ENCODE measurements at places on chromosomes 7 and 10.

GRCh38 chr7:132082394-132082793, 493.9 kb downstream of the PLXNA4 start:
- no peak for DNase-seq

- DNase-seq = no peak
Observed at GRCh38 chr7:135467207-135467711, 42.6 kb downstream of the CNOT4 start.

DNA sequence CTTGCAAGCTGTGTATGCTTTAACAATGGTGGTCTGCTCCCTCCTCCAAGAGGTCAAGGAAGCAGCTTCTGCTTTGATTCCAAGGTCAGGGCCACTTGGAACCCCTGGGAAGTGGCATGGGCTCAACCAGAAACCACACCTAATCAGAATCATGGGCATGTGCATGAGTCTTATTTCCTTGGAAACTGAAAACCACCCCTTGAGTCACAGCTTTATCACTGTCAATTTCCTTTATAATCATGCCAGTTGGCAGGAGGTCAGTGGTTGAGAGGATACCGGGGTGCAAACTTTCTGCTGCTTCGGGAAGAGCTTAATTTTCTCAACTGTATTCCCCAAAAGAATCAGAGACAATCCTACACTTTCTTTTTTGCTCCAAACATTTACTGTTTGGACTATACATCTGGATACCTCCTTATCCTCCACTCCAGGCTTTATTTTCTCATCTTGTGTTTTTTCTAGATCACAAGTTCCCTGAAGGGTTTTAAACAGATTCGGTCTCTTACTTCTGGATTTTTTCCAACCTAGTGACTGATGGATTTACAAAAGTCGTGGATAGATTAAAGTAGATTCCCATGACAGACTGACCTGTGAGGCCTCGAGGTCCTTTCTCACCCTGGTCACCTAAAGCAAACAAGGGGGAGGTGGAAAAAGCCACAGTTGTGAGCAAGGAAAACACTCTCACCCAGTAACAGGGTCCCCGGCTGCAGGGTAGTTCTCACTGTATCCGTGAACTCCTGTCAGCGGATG, 36.0 kb downstream of the COL17A1 start:
- no peak for DNase-seq

DNA sequence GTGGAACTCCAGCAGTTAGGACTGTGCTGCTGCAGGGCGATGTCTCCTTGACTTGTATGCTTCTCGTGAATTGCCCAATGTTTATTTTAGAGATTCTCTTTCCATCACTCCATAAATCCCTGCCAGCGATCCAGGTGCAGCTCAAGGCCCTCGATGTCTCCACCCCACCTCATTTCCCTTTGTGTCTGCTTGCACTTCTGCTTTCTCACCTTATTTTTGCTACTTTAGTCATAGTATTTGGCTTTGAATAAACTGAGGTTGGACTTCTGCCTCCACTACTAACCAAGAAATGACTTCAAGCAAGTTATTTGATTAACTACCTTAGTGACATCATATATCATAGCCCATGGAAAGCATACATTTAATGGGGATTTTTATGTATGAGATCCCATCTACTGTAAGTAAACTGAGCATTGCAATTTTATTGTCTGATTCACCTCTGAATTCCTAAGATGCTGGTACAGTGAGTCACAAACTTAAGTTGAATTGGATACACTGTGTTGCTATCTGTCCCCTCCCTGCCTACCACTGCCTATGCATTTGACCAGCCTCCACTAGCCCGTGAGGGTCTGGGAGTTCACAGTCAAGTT, 255.8 kb downstream of the ABCA13 start:
- DNase-seq = no peak

- no peak for DNase-seq
Observed at GRCh38 chr7:115087437-115087836, 165.5 kb downstream of the MDFIC start.

DNA sequence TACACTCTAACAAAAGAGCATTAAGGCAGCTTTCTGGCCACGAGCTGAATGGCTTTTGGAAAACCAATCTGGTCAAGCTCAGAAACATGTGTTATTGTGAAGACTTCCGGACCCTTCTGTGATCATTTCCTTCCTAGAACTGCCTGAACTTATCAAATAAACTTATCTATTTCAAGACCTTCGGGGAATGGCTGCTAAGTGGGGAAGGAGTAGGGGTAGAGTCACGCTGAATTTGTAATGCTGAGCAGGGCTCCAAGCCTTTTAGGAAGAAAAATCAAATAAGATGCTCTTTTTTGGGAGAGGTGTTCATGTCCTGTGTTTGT, 56.6 kb downstream of the PAPSS2 start:
- DNase-seq = no peak

DNA sequence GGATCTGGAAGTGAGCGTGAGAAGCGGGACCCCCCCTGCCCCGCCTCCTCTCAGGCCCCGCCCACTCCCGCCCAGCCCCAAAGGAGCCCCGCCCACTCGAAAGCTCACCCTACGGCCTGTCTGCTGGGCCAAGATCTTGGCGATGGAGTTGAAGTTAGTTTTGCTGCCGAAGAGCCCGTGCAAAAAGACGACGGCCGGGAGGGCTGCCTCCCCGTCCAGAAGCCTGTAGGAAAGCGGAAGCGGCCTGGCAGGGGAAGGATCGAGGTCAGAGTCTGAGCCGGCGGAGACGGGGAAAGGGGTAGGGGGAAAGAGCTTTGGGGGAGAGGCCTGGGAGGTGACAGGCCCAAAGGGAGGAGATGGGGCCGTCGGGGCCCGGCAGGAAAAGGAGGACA, 386 bp downstream of the ABHD11 start:
- peak; percentile 81 for DNase-seq

DNA sequence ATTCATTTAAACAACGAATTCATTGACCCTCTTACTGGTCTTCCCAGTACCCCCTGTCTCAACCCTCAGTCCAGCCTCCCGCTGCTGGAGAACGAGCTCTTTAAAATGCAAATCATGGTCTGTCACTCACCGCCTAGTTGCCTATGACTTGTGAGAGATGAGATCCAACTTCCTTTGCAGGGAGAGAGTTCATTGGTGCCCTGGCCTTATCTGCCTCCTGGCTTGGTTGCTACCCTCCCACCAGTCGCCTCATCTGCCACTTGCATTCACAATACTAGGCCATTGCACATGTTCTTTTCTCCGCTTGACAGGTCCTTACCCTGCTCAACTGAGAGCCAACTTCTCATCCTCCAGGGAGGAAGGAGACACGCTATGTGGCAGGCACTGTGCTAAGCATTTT, 54.0 kb upstream of the MXI1 start:
- DNase-seq = no peak

GRCh38 chr7:8386926-8387550, 46.4 kb upstream of the NXPH1 start:
- no peak for DNase-seq

DNA sequence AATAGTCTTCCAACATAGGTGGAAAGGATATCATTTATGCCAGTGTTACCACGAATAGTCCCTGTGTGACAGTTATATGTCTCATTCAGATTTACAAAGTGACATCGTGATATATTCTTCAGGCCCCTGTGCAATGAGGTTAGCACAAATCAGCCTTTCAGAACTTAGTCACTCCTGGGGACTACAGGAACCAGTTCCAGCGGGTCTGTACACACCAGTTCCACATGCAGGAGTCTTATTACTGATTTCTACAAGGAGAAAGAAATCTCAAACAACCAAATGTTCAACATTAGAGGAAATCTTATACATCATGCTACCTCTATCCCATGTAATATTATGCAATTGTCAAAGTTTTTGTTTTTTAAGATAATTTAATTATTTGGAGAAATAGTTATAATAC, 4.4 kb upstream of the WDR91 start:
- DNase-seq = no peak

GRCh38 chr7:145848691-145849090, 267.9 kb upstream of the CNTNAP2 start:
- no peak for DNase-seq

DNA sequence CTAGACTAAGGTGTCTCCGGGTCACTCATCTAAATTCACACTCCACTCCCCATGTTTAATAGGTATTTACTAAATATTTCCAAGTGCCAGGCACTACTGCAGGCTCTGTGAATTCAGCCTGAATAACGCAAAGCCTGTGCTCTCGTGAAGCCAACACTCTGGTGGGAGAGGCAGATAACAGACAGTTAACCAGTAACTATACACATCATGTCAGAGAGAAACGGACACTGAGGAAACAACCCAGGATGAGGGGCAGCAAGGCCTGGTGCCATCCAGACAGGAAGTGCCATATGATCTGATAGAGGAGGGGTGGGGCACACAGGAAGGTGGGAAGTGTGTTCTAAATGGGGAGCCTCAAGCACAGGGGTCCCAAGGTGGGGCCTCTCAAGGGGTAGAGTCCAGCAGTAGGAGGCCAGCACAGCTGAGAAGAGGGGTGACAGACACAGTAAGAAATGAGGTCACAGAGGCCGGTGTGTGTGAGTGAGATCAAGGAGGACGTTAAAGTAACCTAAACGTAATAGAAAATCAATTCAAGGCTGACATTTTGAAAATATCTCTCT, 85.3 kb downstream of the LARP4B start:
- no peak for DNase-seq

DNA sequence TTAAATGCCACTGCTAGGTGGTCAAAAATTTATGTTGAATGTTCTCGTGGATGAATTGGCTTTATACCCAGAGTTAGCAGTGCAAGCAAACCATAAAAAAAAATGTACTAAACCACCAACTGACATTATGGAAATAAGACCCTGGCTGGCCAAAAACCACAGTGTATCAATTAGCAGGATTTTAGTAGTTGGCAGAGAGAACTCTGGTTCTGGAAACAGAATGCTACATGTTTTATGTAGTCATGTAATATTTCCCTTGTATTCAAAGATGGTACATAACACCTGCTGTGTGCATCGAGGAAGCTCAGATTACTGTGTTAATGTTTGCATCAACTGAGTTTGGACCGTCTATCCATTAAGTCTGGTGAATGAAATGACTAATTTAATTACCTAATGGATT, 618.5 kb downstream of the CCSER2 start:
- DNase-seq = no peak

GRCh38 chr10:74371696-74372095, 220.7 kb downstream of the ADK start:
- DNase-seq = no peak

DNA sequence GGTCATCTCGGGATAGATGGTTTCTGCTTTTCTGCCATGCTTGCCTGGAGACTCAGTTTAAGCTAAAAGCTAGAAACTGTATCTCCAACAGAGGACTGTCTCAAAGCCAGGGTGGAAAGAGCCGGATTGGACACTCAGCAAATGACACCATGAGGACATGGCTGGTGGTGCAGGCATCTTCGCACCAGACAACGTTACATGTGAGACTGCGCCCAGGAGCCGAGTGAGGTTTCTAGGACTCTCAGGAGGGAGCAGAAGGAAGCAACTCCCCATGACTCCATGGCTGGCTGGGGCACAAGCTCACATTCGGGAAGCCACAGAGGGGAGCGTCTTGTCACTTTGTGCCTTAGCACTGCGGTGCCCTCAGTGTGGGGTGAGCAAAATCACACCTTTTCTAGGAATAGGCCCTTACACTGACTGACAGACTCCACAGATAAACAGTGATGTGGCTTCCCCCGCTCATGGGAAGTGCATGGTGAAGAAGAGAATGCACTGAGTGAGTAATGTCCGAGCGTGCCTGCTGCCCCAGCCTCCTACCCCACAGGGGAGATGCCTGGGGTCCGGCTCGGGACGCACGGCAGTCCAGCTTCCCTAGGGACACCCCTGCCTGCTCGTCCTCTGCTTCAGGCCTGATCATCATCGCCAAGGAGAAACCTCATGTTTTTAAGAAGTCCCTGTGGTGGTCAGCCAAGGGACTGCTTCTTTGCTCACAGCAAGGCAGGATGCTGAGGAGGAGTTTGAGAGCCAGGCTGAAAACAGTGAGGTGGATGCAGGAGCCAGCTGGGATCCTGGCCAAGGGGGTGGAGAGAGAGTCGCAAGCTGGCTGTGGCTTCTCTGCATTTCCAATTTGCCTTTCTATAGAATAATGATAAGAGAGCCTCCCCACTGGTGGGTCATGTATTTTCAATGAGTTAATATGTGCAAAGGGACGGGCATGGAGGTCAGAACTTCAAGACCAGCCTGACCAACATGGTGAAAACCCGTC, 52.2 kb upstream of the FXYD4 start:
- no peak for DNase-seq

- no peak for DNase-seq
Observed at GRCh38 chr10:7445474-7446185, 34.8 kb upstream of the SFMBT2 start.

DNA sequence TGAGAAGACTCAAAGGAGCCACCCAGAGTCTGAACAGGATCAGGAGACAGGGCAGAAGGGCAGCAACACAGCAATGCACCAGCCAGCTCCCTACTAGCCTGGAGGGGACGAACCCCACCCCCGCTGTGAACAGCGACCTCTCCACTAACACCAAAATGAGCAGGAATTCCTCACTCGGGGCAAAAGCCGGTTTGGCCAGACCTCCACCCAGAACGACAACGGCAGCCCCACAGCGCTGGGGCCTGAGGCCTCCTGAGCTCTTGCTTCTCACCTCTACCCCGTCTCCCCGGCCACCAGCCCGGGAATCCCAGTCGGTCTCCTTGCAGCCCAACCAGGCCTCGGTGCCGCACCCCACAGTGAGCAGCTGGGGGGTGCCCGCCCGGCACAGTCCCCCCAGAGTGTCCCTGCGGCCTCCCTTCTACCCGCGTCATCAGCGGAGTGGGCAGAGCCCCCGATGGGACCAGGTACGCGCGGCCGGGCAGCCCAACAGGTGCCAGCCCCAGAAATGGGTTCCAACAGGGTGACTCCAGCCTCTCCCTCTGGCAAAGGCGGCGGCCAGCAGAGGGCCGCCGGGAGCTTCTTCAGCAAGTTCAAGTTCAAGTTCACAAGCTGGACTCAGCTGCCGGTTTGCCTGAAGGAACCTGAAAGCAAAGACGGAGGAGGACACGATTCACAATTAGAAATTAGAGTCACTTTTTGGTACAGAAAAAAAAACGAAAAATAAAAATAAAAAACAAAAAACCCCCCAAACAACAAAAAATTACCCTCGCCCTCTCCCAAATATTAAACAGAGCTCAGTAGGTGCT, 129.0 kb downstream of the MARCHF5 start:
- no peak for DNase-seq

DNA sequence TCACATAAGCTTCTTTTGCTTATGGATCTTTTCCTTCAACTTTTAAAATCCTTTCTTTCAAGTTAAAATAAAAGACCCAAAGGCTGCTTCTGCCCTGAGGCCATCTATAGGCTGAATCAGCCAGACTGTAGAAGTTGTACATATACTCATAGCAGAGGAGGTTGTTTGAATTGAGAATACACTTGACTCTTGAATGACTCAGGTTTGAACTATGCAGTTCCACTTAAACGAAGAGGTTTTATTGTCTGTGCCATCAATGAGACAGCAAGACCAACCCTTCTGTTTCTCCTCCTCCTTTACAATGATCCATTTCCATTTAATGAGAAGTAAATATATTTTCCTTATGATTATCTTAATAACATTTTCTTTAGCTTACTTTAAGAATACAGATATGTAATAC, 5.8 kb downstream of the ZNF365 start:
- DNase-seq = no peak

All from CD4-positive, alpha-beta T cell treated with Interleukin-17A for 4 hours (primary cell).